ENCODE measurements at places on chromosomes 6 and 20.

DNA sequence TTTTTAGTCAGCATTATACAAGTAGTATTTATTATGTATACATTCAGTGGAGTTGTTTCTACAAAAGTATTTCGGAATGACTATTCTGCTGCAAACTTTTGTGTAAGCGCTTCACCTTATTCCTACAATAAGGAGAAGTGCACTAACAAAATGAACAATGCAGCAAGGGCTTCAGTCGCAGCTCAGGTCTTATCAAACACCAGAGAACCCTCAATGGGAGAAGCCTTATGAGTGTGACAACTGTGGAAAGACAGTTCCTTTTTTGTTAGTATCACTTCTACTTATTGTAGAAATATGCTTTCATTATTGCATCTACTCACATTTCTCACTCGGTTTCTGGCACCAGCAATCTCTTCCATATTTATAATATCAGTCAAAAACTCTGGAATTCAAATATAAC is 18.8 kb downstream of the ZKSCAN3 start:
- DNase-seq = no peak

DNA sequence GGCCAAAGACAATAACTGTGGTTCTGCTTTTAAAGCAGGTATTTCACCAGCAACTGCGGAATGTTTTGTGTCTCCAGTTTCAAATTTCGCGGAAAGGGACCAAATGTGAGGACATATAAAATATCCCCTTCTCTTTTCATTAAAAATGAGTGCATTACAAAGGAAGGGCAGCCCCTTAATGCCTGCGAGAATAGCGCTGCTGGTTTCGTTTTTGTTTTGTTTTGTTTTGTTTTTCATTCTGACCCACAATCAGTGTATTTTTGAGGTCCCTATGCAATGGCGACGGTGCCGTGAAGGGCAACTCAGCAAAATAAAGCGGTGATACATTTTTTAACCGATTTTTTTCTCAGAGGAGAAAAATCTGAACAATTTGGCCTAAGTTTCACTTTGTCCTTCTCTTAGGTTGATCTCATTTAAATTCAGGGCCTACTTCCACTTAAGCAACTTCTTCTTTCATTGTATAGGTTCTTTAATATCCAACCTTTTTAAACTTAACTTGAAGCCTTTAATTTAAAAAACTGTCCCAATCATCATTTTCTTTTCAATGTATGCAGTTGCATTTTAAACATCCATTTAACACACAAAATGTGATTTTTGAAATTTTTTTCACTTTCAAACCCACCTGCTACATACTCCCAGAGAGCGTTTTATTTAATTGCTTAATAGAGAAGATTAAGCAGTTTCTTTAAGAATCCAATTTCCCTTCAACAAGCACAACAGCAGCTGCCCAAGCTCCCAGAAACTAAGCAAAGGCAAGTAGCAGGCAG is 2.9 kb upstream of the HIVEP2 start:
- DNase-seq = no peak

GRCh38 chr6:17505062-17505476 is 95.0 kb upstream of the FAM8A1 start:
- peak; percentile 45 for DNase-seq

DNA sequence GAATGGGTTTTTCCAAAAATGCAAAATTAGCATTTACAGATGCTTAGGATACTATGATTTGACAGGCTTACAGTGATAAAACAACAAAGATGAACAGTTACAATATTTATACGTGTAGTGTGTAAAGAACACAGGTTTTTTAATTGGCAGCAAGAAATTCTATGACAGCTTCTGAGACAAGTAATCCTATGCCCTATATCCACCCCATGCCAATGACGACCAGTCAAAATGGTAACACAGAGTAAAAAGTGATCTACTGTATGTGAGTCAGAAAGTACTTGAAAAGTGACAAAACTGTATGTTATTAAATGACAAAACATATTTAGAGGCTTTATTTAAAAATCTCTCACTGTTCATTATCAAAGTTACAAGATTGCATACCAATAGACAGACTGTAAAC is 99.5 kb downstream of the PRDM1 start:
- no peak for DNase-seq

GRCh38 chr6:6646859-6647258 is 58.3 kb downstream of the LY86 start:
- DNase-seq = no peak

DNA sequence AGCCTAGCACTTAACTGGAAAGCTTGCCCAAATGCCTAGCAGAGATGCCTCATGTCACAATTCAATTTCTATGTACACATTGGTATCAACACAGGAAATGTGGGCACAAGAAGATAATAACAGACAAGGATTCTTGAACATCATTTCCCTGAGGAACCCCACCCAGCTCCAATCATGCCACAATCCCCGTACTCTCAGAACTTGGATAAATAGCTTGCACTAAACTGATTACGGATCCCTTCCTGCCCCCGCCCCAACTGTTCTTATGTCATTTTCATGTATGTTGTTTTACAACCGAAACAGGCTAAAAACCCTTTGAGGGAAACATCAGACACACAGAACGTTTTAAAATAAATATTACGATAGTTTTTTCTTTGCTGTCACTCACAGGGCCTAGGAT is 87.1 kb downstream of the BACH2 start:
- DNase-seq = no peak

DNA sequence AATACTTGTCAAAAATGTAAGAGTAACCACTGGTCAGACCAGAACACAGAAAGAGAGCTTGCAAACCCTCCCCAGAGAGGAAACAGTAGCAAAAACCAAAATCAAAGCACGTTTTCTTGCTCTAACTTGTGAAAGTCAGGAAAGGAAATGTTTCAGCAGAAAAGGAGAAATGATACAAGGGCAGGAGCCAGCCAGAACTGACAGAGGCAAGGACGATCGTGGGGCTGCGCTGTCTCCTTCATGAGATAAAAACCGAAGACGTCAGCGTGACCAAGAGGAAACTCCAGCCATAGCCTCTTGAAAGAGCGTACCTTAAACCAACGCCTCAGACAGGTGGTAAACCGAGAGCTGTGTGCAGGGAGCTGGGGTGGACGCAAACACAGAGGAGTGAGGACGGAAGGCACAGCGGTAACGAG is 27.5 kb downstream of the LAMA5 start:
- DNase-seq = no peak

- peak; percentile 23 for DNase-seq
Measured at GRCh38 chr6:111462770-111463391, 20.1 kb downstream of the REV3L start.

DNA sequence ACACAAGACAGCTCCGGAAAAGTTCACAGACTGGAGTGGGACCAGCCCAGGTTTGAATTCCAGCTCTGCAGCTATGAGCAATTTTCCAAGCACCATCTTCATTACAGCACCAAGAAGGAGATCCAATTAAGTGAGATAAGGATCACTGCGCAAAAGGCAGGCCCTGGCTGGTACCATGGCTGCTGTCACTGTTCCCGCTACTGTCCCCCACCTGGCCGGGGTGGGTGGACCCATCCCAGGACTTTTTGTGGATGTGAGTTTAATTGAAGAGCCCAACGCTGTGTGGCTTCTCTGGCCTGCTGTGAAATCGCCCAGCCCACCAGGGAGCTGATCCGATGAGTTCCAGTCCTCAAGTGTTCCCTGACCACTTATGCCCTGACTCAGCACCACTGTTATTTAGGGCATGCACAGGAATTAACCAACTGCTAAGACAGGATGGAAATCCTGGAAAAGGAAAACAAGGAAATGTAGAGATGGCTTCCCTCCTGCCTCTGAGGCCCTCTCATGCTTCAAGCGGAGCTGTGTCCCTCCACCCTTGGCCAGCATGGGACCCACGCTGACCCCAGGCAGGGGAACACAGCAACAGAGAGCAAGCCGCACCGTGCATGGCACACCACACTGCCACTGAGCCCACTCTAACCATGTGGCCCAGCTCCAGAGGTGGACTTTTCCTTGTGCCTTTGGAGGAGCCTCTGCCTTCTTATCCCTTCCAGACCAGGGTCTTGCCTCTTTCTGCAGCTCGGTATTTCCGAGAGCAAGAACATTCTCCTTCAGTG is 150.0 kb upstream of the CST7 start:
- DNase-seq = peak; percentile 70

DNA sequence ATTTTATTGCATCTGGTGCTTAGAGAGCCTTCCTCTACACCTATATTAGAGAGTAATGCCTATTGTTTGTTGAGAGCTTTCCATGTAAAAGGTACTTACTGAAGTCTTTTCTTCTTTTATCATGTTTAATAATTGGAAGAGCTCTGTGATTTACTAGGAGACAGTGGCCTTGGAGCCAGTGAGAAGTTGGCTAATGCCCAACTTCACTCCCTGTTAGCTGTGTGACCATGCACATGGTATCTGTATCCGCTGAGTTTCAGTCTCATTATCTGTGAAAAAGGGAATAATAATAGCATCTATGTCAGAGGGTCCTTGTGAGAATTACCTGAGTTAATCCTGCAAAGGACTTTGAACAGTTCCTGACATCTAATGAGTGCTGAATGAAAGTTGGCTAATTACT is 105.0 kb downstream of the CD109 start:
- DNase-seq = no peak

DNA sequence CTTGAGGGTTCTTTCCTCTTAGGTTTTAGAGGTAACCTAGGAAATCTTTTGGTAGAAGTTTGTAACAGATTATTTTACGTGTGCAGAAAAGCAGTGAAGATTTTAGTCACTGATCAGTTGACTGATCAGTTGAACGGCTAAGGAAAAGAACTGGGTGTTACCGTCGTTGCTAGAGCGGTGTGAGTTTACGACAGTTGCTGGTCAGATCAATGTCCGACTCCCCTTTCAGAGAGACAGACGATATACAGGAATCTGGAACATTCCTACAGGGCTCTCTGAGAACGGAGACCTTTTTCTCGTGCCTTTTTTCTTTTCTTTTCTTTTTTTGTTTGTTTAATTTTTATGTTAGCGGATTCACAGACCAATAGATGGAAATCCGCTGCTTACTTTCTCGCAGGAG is 132.1 kb upstream of the ZNF184 start:
- DNase-seq = no peak

DNA sequence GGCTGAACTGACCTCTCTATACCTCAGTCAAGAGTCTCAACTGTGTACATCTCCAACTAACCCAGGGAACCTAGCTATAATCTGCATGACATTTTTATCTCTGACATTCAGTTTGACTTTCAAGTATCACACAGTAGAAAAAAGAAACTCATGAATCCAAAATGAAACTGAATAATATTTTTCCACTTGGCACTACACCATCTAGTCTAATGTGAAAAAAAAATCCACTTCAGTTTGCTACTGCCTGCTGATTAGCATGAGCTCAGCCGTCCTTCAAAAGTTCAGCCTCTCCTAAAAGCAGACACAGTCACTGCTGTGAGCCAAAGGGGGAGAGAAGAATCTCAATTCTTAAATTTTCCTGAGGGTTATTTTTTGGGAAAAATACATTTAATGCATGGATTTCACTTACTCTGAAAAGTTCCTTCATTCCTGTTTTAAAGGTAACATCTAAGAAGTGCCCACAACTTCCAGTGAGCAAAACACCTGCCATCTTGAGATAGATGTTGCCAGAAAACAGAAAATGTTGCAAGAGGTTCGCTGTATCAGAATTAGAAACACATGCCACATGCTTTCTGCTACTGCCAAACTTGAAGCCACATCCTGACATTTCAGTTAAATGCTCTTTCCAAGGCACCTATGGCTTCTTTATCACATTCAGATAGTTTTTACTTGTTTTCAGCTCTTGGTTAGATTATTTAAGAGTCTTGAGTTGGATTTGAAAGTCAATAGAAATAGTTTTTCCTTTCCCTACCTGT is 95.4 kb downstream of the MKKS start:
- DNase-seq = no peak

DNA sequence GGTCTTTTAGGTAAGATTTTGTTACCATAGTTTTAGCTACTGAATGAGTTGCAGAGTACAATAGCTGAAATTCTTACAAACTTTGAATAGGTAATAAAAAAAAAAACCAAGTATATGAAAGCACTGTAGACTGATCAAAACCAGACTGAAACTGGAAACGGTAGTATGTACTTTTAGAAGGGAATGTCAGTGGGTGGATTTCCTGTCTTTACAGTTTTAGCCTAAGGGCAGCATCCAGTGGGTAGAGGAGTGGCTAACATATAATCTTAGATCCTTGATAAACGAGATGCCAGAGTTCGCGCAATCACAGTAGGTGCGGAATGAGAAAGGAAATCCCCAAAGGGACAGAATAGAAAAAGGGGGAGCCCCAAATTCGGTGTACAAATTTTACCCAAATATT is 385.9 kb upstream of the RUNX2 start:
- DNase-seq = no peak

GRCh38 chr20:43140726-43141125 is 49.0 kb downstream of the PTPRT start:
- peak; percentile 67 for DNase-seq

DNA sequence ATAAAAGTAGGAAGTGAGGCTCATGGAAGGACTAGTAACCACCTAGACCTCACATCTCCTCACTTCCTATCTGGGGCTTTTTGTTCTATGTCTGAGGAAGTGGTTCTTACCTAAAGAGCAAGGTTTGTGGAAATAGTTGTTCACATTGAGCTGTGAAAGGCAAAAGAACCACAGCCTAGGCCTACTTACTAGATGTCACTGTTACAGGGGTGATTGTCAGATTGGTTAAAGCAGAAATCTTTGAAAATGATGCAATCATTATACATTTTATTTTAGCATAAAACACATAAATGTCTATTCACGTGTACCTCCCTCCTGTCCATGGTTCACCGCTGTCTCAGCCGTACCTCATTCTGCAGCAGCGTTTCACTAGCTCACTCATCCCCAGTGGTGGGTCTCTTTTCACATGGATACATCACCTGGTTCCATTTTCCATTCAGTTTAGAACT is 268.8 kb downstream of the TMEM242 start:
- DNase-seq = no peak

DNA sequence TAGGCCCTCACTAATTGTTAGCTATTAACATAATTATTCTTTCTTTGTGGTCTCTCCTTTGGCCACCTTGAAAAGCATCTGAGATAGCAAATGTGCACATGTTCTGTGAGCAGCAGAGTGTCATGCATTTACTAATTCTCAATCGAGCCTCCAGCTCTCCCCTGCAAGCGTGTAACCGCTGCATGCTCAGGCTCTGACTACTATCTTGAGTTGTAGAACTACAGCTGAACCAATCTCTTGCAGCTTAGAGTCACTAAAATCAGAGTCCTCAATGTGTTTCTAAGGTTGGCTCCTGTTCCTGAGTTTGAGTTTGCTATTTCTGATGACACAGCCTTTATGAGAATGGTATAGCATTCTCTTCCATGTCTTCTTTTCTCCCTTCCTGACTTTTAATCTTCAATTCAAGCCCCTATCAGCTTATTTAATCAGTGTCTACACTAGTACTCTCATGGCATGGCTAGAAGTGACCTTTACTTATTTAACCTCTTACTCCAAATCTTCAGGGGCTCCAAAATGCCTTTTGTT is 65.5 kb downstream of the PPP1R3G start:
- peak; percentile 55 for DNase-seq

DNA sequence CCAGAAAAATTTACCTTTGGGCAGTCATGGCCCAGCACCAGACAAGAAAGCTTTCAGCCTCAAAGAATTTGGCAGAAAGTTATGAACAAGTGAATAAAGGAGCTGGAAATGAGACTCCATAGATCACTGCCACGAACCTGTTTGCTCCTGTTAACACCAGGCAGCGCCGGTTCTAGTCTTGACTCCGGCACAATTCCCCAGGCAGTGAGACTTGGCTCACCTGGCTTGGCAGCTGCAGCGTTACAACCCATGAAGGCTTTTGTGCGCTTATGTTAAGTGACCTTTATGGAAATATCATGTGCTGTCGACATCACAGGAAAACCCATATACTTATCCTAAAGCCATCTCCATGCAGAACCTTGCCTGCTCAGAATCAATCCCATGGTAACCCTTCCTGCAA is 22.2 kb upstream of the FOXC1 start:
- no peak for DNase-seq
